Upper lobe of left lung (tissue), 6 donors: ENCODE measurements at places on chromosomes 6 and 20. TPM values are rescaled to one million over a fixed set of nuclear protein-coding genes. Genes with fewer than 3 reads are reported as not detected.

- no peak for DNase-seq
These were observed 541.6 kb upstream of the POU3F2 start for GRCh38 chr6:98292810-98293209.

- DNase-seq = no peak
These were observed 146.5 kb downstream of the CDKAL1 start for GRCh38 chr6:20680697-20681165.

DNA sequence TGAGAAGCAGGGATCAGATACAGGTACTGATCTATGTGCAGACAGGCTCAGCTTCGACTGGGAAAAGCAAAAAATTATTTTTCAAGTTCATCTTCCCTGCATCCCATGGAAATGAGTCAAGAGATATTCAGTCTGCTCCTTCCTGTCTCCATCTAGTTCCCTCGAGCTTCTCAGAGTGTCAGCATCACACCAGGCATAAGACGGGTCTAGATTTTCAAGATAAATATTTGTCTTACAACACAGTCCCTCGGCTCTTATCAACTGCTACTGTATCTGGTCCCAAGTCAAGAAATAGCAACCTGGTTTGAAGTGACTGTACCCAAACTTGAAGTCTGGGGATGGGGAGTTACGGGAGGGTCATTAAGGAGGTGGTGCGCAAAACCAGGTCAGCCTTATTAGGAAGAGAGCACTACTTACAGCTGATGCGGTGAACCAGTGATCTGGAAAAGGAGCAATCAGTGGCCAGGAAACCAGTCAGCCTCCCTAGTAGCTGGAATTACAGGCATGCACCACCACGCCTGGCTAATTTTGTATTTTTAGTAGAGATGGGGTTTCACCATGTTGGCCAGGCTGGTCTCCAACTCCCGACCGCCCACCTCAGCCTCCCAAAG, 29.7 kb downstream of the ZMYND8 start:
- no peak for DNase-seq

- DNase-seq = no peak
These were observed 5.5 kb downstream of the CASP8AP2 start for GRCh38 chr6:89834884-89835792.

- no peak for DNase-seq
These were observed 4.6 kb downstream of the PPP1R3G start for GRCh38 chr6:5089481-5090438.

- no peak for DNase-seq
These were observed 671 bp downstream of the BPHL start for GRCh38 chr6:3119040-3119723.

DNA sequence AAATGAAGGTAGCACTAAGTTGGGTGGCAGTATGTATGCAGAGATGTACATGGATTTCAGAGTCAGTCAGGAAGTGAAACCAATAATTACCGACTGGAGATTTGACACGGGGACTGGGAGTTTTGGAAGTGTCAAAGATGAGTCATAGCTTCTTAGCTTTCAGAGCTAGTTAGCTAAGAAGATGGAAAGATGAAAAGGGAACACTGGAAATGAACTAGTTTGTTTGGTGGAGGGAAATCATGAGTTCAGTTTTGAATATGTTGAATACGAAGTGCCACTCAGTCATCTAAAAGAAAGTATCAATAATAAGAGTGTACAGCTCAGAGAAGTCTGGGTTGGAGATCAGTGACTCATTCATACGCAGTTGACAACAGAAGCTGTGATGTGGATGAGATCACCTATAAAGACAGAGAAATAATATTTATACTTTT, 7.5 kb downstream of the ESF1 start:
- DNase-seq = no peak

DNA sequence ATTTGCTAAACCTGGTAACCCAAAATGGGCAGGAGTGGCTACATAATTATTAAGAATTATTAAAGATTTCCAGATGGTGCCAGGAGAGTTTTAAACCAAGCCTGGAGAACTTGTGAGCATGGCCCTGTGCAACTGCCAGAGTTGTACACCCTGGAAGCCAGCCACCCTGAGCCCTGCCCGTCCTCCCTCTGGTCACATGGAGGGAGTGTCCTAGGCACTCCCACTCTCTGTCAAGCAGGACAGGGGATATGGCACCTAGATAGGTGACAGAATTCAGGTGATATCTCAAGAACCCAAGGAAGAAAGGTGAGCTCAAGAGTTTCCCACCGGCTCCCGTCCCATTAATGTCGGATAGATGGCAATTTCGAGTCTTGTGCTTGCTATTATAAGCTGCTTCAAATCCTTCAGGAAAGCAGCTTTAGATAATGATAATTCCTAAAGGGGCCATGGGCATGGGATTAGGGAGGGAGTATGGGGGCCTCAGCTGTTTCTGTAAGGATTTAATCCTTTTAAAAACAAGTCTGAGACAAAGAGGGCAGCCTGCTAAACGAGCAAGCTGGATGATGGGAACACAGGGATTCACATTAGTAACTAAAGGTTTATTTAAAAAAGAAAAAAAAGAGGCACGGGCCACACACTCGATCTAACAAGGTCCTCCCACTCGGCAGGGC, 169.1 kb downstream of the BMP7 start:
- no peak for DNase-seq

DNA sequence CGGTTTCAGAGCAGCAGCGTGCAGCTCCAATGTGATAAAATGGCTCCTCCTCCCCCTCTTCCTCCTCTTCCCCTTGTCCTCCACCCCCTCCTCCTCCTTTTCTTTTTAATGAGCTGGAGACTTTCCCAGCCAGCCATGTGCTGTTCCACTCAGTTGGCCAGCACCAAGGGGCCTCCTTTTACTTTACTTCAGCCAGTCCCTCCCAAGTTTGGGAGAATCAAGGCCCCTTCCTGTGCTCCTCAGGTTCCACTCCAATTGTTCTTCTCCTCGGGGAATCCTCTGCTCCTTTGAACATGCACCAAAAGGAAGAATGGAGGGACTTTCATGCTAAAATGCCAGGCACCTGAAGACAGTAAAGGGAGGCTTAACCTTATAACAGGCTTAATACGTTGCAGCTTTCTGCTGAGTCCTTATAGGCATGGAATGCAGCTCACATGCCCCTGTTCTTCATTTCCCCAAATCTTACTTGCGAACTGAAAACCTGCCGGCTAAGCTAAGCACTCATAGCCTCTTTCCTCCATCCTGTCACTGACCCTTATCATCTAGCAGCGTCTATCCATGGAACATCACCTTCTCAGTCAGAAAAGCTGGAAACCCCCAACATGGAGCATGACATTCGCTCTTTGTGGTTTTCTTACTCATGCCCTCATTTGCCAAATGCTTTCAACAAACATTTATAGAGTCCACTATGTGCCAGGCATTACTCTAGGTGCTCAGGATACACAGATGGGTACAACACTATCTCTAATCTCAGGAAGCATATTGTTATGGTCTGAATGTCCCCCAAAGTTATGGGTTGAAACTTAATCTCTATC, 170.6 kb downstream of the PHACTR1 start:
- no peak for DNase-seq

DNA sequence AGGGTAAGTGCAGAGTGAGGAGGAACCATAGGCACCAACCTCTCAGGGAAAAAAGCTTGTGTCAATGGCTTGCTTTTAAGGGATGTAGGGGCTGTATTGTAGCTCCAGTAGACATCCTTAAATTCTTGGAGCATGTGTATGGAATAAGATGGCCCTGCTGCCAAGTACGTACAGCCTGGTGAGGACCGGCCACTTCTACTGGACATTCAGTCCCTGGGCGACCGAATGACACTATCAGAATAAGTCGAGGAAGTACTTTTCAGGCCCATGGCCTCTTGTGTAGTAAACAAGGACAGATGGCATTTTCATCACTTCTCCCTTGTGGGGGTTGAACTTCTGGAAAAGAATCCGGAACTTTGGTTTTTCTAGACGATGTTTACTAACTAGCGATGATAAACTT, 32.8 kb downstream of the GFRA4 start:
- DNase-seq = no peak

GRCh38 chr20:57308451-57309271, 20.9 kb upstream of the SPO11 start:
- DNase-seq = no peak

GRCh38 chr6:79864001-79864400, 83.4 kb downstream of the ELOVL4 start:
- DNase-seq = no peak

DNA sequence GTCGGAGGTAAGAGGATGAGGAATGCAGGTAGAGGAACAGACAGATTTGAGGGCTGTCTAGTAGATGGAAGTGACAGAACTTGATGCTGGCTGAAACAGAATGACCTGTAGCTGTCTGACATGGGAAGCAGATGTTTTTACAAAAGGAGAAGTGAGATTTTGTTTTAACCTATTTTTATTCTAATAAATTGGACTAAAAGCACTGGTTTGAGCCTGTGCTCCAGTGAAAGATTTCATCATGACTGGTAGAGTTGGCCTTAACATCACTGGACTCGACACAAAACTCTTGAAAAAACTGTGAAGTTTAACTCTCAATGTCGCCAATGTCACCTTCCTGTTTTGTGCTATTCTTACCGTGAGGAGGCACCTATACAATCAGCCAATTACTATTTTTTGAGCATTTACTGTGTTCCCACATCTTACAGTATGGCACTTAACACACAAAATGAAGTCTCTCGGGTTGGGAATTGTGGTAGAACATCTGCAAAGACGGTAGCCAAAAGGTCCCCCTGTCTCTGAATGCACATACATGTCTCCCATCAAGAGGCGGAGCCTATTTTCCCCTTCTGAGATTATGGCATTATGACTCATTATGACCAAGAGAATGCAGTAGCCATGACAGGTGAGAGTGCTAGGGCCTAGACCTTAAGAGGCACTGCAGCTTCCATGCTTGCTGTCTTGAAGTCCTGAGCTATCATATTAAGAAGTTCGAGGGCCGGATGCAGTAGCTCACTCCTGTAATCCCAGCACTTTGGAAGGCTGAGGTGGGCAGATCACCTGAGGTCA, 93.2 kb downstream of the FOXF2 start:
- no peak for DNase-seq

- DNase-seq = no peak
These were observed 292.3 kb downstream of the RFPL4B start for GRCh38 chr6:112639391-112639831.

DNA sequence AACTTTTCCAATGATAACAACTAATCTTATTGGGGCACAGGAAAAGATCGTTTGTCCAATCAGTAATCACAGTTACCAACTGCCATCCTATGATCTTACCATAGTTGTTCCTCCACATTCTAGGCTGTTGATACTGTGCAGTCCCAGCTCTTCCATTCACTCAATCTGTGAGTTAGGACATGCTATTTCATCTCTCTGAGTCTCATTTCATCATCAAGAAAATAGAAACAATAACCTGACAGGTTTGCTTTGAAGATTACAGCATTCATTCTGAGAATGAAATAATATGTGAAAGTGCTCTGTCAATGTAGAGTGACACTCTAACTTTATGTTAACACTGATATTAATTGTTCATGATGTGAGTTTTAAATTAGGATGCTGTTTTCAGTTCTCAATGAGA, 89.8 kb downstream of the KIF13A start:
- no peak for DNase-seq

- DNase-seq = no peak
These were observed 81.7 kb downstream of the COL9A1 start for GRCh38 chr6:70221025-70221714.

DNA sequence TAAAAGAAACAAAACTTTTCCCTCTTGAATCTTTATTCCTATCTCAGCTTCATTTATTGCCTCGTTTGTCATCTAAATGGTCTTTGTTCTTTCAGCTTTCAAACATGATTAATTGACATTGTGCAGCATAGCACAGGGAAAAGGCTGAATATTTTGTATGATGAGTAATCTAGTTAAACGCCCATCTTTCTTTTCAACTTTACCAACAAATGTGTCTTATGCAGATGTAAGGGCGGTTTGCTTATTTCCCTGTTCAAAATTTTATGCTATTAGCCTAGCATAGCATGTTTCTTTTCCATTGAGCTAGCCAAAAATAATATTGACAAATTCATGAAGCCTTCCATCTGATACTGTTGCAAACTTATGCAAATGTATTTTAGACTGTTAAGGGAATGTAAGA, 176.4 kb upstream of the AKAP12 start:
- DNase-seq = no peak

- DNase-seq = no peak
These were observed 12.9 kb downstream of the ANKS1A start for GRCh38 chr6:34901930-34902329.

- no peak for DNase-seq
These were observed 533.7 kb downstream of the BCKDHB start for GRCh38 chr6:80640176-80640575.

- DNase-seq = no peak
These were observed 11.2 kb upstream of the IP6K3 start for GRCh38 chr6:33757906-33758305.

GRCh38 chr6:107386340-107386739, 73.0 kb downstream of the PDSS2 start:
- DNase-seq = no peak

- DNase-seq = no peak
These were observed 90.4 kb downstream of the PLEKHG1 start for GRCh38 chr6:150689900-150690590.

GRCh38 chr6:33904050-33904746, 100.4 kb upstream of the MLN start:
- peak; percentile 24 for DNase-seq

DNA sequence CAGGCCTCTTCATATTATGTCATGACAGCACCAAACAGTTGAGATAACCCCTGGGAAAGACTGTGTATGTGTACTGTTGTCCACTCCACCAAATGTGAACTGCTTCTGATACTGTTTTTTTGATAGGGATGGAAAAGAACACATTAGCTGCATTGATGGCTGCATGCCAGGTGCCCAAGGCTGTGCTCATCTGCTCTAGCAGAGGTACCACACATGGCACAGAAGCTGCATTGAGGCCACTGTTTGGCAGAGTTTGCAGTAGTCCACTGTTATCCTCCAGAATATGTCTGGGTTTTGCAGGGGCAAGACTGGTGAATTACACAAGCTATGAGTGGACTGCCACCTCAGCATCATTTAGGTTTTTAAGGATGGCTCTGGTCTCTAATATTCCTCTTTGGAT, 28.2 kb upstream of the ELMO2 start:
- DNase-seq = no peak

- DNase-seq = no peak
These were observed 131.8 kb downstream of the SLC23A2 start for GRCh38 chr20:4869290-4870193.

- DNase-seq = no peak
These were observed 247.7 kb downstream of the SOD2 start for GRCh38 chr6:159445351-159445750.

DNA sequence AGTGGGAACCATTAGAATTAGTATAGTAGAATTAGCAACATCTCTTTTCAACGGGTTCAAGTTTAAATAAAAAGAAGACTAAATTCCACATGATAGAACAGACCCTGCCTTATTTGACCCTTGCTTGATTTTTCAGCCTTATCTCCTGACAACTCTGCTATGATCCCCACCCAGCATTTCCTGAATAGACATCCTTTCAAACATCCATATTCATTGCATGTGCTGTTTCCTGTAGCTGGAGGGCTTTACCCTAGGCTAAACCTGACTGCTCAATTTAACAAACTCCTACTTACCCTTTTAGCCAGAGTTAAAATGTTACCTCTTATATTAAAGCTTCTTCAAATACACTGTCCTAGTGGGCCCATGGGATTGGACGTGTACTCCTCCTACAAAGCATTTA, 594.8 kb upstream of the ARID1B start:
- DNase-seq = no peak

- DNase-seq = peak; percentile 45
These were observed 93.2 kb upstream of the ZNF184 start for GRCh38 chr6:27565839-27566779.

GRCh38 chr20:17482536-17482935, 48.6 kb downstream of the BFSP1 start:
- DNase-seq = no peak

SLC4A11 gene
- 7.2 TPM for total RNA-seq

SYNCRIP gene
- 64.8 TPM for total RNA-seq

CHRNA4 gene
- not detected for total RNA-seq

OGFRL1 gene
- total RNA-seq = 12.9 TPM

RNF217 gene
- total RNA-seq = 14.6 TPM
